Cerebellar cortex (tissue), 1 donor: ENCODE measurements at places on chromosomes 7 and 10.

- DNase-seq: no peak
Measured at GRCh38 chr10:90888387-90888786, 16.6 kb downstream of the RPP30 start.

DNA sequence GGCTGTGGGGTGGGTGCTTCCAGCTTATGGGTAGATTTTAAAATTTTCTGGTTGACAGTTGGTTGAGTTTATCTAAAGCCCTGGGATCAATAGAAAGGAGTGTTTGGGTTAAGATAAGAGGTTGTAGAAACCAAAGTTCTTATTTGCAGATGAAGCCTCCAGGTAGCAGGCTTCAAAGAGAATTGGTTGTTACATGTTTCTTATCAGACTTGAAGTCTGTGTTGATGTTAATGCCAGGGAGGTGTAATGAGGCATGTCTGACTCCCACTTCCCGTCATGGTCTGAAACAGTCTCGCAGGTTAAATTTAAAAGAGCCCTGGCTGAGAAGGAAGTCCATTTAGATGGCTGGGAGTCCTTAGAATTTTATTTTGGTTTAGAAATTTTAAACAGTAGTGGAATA is 165.2 kb upstream of the TMEM72 start:
- no peak for DNase-seq

- no peak for DNase-seq
Measured at GRCh38 chr10:101841826-101842225, 1.8 kb downstream of the KCNIP2 start.

DNA sequence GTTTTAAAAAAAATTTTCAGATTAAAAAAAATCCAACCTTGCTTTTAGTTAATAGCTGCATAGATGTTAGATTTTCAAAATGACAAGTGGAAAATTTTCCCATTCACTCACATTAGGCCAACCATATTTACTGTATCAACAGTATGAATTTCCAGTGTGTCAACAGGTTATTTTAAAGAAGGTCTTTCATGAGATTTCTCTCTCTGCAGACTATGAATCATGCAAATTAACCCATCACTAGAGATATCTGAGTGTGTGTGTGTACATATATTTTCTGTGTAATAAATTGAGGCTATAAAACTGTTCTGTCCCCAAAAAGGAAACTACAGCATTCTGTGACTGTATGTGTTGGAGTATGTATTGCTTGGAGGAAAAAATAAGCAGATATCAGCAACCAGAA is 305.6 kb downstream of the ARL4A start:
- no peak for DNase-seq

DNA sequence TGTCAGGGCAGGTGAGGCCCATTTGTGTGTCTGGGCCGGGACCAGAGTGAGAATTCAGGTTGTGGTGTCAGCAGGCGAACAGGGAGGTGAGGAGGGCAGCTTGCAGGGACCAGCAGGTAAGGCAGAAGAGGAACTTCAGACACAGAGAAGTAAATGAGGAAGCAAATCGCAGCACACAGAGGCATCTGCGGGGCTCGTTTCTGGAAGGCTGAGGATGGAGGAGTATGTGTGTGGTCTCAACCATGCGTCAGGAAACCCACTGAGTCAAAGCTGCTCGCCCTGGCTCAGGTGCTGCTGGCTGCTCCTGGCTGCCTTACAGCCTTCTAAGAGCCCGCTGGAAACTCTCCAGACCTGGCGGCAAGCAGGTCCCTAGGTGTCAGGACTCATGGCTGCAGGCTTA is 26.9 kb upstream of the PITRM1 start:
- DNase-seq: no peak

- DNase-seq: no peak
Measured at GRCh38 chr7:7427363-7427762, 108.3 kb downstream of the COL28A1 start.

GRCh38 chr7:101922631-101923601 is 105.5 kb downstream of the CUX1 start:
- DNase-seq: no peak

DNA sequence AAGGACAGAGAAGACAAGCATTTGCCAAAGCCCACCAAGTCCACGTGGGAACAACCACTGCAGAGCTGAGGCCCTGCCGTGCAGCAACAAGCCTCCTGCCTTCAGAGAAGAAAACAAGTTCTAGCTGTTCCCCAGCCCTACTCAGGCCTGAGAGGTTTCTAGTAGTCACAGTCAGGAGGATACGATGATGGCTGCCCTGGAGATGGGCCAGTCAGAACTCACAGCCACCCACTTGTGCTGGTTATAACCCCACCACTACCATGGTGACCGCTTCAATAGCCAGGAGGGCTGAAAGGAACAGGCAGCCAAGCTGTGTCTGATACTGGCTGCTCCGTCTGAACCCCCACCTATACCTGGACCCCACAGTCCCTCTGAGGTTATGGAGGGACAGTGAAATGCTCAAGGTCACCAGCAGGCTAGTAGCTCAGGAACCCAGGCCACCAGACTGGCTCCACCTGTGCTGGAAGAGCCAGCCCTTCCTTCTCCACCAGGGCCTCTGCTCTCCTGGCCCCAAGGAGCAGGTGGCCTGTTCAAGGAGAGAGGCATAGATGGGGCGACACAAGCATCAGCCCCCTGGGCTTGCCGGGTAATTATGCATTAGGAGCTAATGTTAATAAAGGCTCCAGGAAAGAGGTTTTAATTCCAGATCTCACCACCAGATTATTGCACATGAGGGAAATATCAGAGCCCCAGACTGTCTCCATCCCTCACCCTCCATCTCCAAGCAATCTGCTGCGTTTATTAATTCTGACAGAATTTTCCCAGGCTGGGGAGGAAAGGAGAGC is 125.8 kb upstream of the PCBD1 start:
- no peak for DNase-seq

DNA sequence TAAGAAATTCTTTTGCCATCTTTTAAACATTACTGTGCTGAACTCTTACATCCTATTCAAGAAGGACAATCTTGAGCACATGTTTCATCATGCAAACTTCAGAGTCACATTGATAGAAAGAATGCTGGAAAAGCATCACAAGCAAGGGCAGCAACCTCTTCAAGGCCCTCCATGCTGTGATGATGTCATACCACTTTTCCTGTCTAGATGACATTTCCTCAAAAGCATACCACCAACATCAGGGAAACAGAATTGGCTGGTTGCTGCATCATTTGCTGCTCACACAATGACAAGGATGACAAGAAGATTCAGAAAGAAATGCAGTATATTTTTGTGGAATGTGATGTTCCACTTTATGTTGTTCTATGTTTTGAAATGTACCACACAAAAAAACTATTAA is 37.6 kb downstream of the CYP2C8 start:
- no peak for DNase-seq

DNA sequence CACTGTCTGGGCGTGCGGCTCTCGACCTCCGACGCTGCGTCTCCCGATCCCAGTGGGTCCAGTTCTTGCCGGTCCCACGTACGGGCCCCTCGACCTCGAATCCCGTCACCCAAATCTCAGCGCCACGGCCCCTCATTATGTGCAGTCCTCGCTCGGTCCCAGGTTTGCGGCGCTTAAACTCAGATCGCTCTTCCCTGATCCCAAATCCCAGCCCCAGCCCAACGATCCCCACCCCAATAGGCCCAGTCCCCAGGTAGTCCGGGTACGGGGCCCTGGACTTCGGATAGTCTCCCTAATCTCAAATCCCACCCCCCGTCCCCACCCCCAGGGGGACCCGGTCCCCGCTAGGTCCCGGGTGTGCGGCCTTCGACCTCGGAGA is 666 bp downstream of the HNRNPF start:
- DNase-seq: no peak

DNA sequence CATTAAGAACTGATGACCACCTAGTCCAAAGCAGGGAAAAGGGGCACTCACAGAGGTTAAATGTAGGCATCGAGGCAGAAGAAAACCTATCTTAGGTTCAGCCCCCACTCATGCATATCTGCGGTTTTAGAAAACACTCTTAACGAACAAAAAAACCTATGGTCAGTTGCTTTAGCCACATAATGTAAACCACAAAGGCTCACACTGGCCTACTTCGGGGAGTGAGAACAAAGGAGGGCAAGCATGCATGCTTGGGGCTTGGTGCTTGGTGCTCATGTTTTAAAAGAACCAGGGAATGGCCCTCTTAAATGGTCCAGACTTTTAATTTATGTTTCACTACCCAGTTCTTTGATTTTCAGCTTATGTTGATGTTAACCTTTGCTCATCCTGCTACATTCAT is 14.2 kb downstream of the INSYN2A start:
- DNase-seq: no peak

GRCh38 chr10:63115732-63116383 is 17.3 kb upstream of the NRBF2 start:
- DNase-seq: peak; percentile 34

DNA sequence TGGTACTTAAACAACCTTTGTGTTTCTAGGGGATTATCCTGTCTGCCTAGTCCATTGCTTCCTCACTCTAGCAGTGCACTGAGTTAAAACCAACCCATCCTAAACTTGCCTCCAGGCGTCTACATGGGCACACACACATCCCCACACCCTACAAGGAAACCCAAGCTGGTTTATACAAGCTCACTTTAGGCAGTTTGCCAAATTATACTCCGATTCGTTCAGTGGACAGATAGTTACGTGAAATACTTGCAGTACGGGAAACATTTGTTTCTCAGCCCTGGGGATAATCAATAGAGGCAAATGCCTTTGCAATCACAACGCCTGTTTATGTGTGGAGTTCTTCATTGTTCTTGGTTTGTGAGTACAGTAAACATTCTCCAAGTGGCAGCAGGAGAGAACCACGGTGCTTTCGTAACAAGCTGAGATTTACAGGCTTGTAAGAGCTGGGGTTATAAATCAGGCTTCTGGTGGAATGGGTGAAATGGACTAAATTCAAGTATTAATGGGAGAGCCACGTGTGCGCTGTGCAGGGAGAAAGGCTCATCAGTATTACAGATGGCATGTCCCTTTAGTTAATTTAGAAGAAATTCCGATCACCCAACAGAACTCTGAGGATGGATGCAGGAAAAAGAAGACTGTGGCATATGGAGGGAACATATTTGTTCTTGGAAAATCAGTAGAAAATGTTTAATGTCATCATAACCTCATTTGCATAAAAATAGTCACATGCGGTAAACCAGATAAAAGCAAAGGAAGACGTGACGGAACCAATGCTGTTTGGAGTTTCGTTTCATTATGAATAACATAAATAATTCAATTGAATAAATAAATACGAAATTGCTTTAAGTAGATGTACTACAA is 217.1 kb downstream of the GALNT17 start:
- DNase-seq: peak; percentile 39

- DNase-seq: no peak
Measured at GRCh38 chr7:123784263-123784662, 35.5 kb upstream of the WASL start.

DNA sequence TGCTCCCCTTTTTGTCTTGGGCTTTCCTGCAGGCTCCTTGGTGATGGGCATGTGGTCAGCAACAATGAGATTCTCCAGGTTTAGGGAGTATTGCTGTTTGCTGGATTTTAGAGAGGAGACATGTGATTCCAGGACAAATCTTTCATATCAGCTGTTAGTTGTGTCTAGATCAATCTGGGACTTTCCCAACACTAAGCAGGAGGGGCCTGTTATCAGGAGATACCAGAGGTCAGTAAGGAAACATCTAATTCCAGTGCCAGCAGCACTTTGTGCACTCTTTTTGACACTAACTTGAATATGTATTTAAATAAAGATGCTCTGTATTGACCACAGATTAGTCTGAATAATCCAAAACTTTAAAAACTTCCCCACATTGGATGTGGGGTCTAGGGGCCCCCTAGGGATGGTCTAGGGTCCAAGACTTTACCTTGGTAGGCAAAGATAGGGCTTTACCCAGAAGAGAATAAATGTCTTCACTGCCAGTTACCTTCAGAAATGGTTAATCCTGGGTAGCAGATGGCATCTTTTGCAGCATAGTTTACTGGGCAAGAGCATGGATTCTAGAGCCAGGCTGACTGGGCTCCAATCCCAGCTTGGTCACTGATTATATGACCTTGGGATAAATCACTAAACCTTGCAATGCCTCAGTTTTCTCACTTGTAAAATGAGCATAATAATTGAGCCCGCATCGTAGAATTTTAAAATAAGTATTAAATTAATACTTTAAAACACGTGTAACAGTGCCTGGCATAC is 6.4 kb upstream of the FIGNL1 start:
- peak; percentile 38 for DNase-seq

GRCh38 chr7:129908181-129908580 is 44.6 kb downstream of the UBE2H start:
- DNase-seq: no peak

DNA sequence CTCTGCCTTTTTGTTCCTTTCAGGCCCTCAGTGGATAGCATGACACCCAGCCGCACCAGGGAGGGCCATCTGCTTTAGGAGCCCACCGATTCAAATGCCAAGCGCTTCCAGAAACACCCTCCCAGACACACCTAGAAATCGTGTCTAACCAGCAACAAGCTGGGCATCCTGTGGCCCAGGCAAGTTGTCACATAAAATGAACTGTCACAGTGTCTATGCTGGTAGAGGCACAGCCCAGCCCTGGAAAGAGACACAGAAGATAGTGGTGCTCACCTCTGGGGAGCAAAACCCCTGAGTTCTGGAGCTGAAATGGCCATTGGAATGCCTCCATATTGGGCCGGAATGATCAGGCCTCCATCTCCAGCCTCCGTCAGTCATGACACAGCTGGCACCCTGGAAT is 38.9 kb downstream of the ECHDC3 start:
- no peak for DNase-seq
